Aorta (tissue), 5 donors: ENCODE measurements at places on chromosomes 4 and X. TPM values are rescaled to one million over a fixed set of nuclear protein-coding genes. Genes with fewer than 3 reads are reported as not detected.
A peak's percentile ranks its signal among the peaks of the same experiment; 100 is the strongest.

LUZP4 gene
- not detected for total RNA-seq

HTR2C gene
- not detected for total RNA-seq

KLHL13 gene
- 6.8 TPM for total RNA-seq

GPRASP3 gene
- 4.8 TPM for total RNA-seq

PPEF1 gene
- total RNA-seq: 0.75 TPM

RNF150 gene
- 22.8 TPM for total RNA-seq

GRCh38 chr4:67635331-67635730 is 65.6 kb downstream of the UBA6 start:
- no peaks in the 10 kb centered on the region for H3K36me3 ChIP-seq
- no peak overlapping the region for H3K27ac ChIP-seq
- H3K4me3 ChIP-seq: no peak overlapping the region
- H3K4me1 ChIP-seq: no peaks in the 10 kb centered on the region
- no peaks in the 10 kb centered on the region for H3K27me3 ChIP-seq
- no peak for DNase-seq

- DNase-seq: no peak
- H3K27ac ChIP-seq: no peak overlapping the region
- no peaks in the 10 kb centered on the region for H3K4me1 ChIP-seq
- no peak overlapping the region for H3K4me3 ChIP-seq
Measured at GRCh38 chr4:140986045-140986444, 147.2 kb downstream of the RNF150 start.

GRCh38 chrX:14030174-14030530 is 460 bp upstream of the GEMIN8 start:
- no peaks in the 10 kb centered on the region for H3K4me1 ChIP-seq
- H3K4me3 ChIP-seq: peak overlapping the region; percentile 80
- no peaks in the 10 kb centered on the region for H3K27me3 ChIP-seq
- no peaks in the 10 kb centered on the region for H3K36me3 ChIP-seq

DNA sequence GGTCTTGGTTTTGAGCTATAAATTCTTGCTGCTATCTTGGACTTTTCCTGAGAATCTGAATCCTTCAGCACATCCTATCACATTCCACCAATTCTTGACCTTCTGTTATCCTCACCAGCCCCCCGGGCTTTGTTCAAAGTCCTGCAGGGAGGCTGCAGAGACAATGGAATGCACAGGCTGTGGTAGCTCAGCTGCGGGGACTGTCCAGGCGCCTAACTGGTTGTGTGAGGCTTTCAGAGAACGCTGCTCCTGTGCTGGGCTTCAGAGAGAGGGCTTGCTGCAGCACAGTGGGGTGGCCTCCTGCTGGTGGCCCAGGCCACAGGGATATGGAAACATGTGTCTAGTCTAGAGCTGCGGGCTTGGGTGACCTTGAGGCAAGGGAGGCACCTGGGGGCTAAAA is 196.3 kb upstream of the GATB start:
- no peaks in the 10 kb centered on the region for H3K36me3 ChIP-seq
- no peak overlapping the region for H3K27ac ChIP-seq
- H3K27me3 ChIP-seq: no peaks in the 10 kb centered on the region
- DNase-seq: no peak

DNA sequence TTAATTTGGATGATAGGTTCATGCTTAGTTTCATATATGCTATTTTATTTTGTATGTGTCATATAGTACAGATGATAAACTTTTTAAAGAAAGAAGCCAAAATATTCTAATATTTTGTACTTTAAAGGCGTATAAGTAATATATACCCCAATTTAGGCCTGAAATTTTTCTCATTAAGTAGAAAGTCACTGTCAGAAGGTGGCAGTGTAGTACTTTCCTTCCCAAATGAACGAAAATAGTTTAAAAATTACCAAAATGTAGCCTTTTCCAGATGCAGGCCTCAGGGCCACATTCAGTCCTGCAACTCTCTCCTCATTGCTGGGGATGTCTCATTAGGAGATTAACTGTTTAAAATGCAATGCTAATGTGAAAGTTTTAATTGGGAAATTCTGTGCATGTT is 1263.6 kb downstream of the C4orf33 start:
- no peak overlapping the region for H3K4me3 ChIP-seq
- H3K36me3 ChIP-seq: no peaks in the 10 kb centered on the region
- no peaks in the 10 kb centered on the region for H3K27me3 ChIP-seq
- no peaks in the 10 kb centered on the region for H3K4me1 ChIP-seq
